ENCODE measurements at places on chromosomes 5 and 9.

- DNase-seq: peak; percentile 91
Measured at GRCh38 chr5:51383131-51384121, at the start of gene ISL1. Gene ISL1 (plus strand): TSS chr5:51383448. CDS start chr5:51383672, 224 bp downstream.

DNA sequence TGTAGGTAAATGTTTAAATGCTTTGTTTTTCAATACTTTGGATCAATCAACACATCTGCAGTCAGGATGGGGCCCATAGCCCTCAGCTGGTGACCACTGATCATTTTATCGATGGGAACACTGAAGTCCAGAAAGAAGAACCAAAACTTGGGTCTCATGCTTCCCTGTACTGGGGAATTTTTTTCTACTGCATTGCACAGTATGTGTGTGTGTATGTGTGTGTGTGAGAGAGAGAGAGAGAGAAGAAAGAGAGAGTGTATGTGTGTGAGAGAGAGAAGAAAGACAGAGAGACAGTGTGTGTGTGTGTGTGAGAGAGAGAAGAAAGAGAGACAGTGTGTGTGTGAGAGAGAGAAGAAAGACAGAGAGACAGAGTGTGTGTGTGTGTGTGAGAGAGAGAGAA, 202.9 kb upstream of the MSX2 start:
- no peak for DNase-seq

DNA sequence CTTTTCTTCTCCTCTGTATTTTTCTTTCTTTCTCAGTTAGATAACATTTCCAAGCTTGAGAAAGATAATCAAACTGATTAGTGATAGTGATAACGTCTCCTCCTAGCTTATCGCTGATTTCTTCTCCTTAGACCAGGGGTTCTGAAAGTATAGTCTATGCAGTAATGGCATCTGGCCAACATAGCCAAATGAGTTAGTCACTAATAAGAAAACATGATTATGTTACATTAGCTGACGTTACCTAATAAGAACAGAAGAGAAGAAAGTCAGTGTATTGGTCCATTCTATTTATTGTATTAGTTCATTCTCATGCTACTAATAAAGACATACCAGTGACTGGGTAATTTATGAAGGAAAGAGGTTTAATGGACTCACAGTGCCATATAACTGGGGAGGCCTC, 111.2 kb downstream of the STRBP start:
- DNase-seq: no peak

- no peak for DNase-seq
Measured at GRCh38 chr9:12964271-12964670, 189.5 kb downstream of the LURAP1L start.

DNA sequence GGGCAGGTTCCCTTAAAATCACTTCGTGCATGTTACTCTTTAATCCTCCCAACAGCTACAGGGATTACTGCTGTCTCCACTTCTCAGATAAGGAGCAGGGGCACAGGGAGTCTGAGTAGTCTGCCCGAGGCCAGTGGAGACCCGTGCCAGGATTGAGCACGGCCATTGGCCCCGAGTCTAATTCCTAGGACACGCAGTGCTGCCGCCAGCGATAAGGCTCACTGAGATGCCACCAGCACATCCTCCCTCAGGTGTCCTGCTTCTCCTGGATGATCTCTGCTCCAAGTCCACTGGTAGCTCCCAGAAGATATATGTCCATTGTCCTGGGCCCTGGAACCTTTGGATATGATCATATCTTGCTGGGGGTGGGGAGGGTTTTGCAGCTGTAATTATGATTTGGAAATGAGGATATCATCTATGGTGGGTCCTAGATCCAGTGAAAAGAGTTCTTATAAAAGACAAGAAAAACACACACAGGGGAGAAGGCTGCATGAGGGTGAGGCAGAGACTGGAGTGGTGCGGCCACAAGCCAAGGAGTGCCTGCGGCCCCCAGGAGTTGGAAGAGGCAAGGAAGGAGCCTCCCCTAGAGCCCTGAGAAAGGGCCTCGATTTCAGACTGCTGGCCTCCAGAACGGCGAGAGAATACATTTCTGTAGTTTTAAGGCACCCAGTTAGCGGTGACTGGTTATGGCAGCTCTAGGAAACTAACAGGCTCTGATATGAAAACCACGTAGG, 19.4 kb upstream of the MED10 start:
- no peak for DNase-seq

DNA sequence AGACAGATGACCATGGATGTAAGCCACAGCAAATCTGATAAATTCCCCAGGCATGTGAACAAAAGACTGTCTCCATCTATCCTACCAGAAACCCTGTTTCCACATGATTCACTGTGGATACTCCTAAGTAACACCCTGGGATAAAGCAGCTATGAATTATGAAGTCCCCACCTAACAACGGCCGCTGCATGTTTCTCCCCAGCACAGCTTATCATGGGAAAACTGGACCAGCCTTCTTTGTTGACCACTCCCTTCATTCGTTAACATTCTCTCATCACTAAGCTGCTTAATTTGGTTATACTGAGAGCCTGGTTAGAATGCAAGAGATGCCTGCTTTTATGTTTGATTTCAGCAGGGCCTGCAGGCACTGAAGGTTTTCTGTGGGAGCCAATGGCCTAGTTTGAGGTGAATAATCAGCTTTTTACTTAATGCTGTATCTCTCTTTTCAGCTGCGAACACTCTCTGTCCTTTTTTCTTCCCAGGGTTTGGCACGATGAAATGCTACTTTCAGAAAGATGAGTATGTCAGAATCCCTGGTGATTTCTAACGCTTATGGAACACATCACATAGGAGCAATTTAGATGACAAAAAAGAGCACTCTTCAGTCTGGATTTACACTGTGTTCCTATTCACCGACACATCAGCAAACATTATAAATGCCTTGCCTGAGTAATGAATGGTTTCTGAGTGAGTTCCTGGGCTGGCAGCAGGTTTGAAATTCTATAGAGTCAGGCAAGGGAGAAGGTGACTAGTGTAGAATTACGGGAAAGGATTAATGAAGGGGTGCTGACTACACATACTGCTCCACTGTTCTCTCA, 318.4 kb upstream of the ZNF608 start:
- peak; percentile 52 for DNase-seq

DNA sequence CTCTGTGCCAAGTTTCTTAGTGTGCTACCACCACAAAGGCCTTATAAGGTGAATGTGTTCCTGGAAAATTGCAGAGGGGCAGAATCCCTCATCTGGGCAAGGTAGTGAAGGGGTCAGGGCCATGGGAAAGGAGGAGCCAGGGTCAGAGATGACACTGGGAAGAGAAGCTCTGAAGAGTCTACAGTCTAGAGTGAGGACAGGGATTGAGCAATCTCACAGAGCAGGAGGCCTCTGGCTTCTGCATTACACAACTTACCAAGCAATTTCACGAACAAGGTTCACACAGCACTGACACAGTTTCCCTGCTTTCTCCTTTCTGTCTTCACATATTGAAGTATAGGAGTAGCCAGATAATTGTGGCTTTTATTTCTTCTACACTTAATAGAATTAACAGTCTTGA, 24.5 kb upstream of the IDNK start:
- no peak for DNase-seq

DNA sequence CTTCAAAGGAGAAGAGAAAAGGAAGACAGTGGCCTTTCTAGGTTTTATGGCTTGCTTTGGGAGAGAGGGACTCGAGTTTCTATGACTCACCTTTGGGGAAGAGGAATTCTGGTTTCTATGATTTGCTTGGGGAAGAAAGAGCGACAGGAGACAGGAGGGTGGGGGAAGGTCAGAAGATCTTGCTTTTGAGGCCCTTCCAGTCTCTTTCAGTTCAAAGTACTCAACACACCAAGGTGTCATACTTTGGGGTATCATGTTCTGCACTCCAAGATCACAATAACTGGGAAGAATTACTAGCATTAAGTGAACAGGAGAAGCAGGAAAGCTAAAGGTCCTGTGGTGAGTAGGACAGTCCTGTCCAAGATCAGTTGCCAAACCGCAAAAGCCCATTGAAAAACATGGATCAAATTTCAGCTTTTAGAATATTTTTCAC, 324.5 kb downstream of the ARHGEF28 start:
- no peak for DNase-seq

GRCh38 chr9:72185561-72185960, 36.3 kb downstream of the GDA start:
- DNase-seq: peak; percentile 59

DNA sequence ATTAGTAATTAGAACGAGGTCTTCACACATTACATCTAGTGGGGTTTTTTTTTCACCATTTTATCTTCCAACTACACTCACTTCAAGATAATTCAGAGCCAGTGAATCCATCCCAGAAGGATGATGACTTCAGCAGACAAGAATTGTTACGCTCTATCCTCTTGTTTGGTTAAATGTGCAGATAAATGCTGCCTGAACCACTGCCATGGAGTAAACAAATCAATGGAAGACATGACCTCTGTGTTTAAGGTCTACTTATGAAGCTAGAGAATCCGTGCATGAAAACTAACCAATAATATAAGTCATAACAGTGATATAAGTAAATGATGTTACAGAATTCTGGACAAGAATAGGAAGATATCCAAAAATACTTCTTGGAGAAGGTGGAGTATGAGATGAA, 602.6 kb downstream of the TLR4 start:
- peak; percentile 69 for DNase-seq

GRCh38 chr9:4615251-4615650, 46.8 kb upstream of the PLPP6 start:
- peak; percentile 72 for DNase-seq

- DNase-seq: peak; percentile 81
Measured at GRCh38 chr9:128523199-128523925, 18.8 kb downstream of the GLE1 start.

DNA sequence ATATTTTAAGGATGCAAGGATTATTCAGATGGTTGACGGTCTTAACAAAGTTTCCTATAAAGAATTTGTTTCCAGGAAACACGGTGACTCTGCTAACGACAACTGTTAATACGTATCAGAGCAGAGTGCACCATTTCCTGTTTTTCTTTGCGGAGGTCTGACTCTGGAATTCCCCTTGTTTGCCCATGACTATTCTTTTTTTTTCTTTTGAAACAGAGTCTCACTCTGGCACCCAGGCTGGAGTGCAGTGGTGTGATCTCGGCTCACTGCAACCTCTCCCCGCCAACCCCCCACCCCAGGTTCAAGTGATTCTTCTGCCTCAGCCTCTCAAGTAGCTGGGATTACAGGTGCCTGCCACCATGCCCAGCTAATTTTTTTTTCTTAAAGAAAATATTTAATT, 115.9 kb downstream of the CDC42SE2 start:
- peak; percentile 67 for DNase-seq

GRCh38 chr9:76684213-76684612, 80.0 kb upstream of the PCA3 start:
- DNase-seq: no peak

DNA sequence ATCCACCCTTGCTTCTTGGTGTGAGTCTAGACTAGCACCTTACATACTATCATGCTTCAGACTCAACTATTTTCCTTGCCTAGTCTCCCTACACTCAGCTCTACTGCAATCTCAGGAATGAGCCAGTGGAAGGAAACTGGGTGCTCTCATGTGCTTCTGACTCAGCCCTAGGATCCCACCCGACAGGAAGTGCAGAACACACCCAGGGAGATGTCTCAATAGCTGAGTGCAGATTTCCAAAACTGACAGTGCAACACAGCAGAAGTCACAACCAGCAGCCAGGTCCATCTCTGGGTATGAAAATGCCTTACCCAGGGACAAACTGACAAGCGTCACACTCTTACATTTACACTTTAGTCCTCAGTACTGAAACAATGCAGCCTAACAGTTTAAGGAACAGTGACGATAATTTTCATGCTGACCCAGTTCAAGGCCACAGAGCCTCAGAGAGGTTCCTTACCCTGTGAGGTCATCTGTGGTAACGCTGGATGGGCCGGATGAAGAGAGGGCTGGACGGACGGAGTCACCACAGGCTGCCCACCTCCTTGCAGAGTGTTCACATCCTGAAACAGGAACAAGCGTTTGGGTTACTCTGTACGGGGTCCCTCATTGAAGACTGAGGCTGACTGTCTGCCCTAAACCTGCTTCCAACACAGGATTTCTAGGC, 33.0 kb downstream of the FKBP15 start:
- DNase-seq: peak; percentile 64

GRCh38 chr5:122844136-122844909, 1.1 kb upstream of the SNX24 start:
- DNase-seq: peak; percentile 30

Measured in muscle of leg (tissue), 16 donors.